ENCODE measurements at places on chromosomes 6 and 20. TPM values are rescaled to one million over a fixed set of nuclear protein-coding genes. Genes with fewer than 3 reads are reported as not detected.

The VNN1 gene
- total RNA-seq: 0.65 TPM

The SUPT3H gene
- total RNA-seq: 9.0 TPM

The ZBTB9 gene
- 7.9 TPM for total RNA-seq

The FYN gene
- 53.3 TPM for total RNA-seq

The SLC22A7 gene
- not detected for total RNA-seq

The BEND6 gene
- 5.7 TPM for total RNA-seq

The TNNC2 gene
- total RNA-seq: 1.3 TPM

The OOEP gene
- total RNA-seq: 12.2 TPM

The PLCB1 gene
- not detected for total RNA-seq

The SH3BGRL2 gene
- total RNA-seq: 27.4 TPM

The CENPW gene
- 54.5 TPM for total RNA-seq

The ADGRF4 gene
- 4.5 TPM for total RNA-seq

The PACRG gene
- not detected for total RNA-seq

The KPNA5 gene
- 6.8 TPM for total RNA-seq

The TXLNB gene
- total RNA-seq: not detected

The DAAM2 gene
- total RNA-seq: not detected

The DYNLT2 gene
- total RNA-seq: 1.4 TPM

The PDE10A gene
- not detected for total RNA-seq
